Amniotic epithelial cell (primary cell): ENCODE measurements at places on chromosomes 12 and 14.
A peak's percentile ranks its signal among the peaks of the same experiment; 100 is the strongest.

DNA sequence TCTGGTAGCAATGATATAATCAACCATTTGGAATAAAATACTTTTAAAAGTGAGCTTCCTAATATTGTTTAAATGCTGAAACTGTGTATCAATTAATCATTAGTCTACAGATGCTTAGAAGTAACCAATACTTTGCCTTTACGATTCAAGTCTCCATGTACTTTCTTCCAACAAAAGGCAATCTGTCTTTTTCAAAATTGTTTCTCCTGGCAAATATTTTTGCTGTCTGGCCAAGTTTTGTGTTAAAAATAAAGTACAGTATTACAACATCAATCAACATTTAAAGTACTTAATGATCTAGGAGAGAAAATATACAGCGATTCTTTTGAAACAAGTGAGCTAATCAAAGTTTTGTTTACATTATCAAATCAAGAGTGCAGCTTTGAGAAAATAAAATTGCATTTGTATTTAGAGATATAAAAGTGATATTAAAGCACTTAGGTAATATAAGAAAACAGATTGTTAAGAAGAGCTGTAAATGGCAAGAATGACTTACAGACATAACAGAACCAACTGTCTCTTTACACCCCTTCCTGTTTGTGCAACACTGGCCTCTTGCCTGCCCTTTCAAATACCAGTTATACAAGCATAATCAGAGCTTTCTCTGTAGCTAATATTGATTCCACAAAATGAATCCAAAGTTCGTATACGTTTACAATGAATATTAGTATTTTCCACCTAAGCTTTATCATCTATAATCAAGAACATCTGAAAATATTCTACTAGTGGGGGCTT is 38.2 kb upstream of the FBLN5 start:
- no peak for DNase-seq

GRCh38 chr14:71240171-71240570 is 332.9 kb downstream of the PCNX1 start:
- DNase-seq: no peak

GRCh38 chr14:93078870-93079269 is 36.9 kb downstream of the ITPK1 start:
- no peak for DNase-seq

- DNase-seq: peak; percentile 82
Observed at GRCh38 chr14:80215756-80216581, 4.7 kb upstream of the DIO2 start.

DNA sequence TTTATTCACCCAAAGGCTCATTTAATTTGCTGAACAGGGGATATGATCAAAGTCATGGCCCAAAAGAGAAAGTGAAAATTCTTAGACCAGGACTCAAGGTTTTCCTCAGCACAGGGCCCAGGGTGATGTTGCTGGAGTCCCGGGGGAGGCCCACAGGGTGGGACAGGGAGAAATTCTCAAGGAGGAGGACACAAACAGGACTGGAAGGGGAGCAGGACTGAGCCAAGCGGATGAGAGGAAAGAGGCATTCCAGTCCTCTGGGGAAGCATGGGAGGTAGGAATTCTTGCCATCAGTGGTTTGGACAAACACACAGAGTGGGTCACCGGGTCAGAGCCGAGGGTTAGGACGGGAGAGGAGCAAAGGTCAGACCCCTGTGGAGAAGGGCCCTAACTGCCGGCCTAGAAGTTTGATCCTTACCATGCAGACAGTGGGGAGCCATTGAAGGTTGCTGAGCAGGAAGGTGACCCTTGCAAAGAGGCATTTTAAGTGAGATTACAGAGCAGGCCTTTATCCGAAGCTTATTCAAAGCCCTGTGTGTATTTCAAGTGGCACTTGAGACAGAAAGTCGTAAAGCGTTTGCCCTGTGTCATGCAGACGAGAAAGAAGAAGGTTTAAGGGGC is 68.4 kb upstream of the PTGR2 start:
- no peak for DNase-seq

GRCh38 chr12:132597333-132598316 is 12.8 kb downstream of the LRCOL1 start:
- peak; percentile 29 for DNase-seq

- DNase-seq: peak; percentile 86
Observed at GRCh38 chr12:69512820-69513219, 42.6 kb downstream of the FRS2 start.

DNA sequence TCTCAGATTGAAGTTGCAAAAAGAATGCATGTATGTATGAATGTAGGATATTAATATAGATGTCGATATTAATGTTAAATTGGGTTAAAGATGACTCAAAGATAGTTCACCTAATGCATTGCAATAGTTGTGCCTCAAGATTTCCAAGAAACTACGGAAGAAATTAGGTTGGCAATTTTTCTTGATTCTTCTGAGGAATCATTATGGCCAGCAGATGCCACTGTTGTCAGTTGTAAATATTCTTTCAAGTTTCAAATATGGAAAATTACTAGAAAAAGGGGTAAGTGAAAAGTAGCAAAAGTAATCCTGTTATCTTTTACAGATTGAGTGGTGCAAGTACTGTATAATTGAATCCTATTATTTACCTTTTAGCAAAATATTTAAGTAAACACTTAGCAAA is 202.1 kb downstream of the ADAMTS20 start:
- peak; percentile 29 for DNase-seq

DNA sequence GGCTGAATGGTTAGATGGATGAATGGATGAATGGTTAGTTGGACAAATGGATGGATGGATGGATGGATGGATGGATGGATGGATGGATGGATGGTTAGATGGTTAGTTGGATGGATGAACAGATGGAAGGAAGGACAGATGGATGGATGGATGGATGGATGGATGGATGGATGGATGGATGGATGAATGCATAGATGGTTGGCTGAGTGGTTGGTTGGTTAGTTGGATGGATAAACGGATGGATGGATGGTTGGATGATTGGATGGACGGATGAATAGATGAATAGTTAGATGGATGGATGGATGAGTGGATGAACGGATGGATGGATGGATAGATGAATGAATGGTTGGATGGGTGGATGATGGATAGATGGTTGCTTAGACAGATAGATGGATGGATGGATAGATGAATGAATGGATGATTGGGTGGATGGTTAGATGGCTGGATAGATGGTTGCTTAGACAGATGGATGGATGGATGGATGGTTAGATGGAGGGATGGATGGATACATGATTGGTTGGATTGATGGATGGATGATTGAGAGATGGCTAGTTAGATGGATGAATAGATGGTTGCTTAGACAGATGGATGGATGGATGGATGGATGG is 48.8 kb upstream of the HSPB8 start:
- no peak for DNase-seq

GRCh38 chr14:69242311-69243224 is 17.4 kb upstream of the GALNT16 start:
- DNase-seq: peak; percentile 68

GRCh38 chr12:116508145-116509121 is 50.7 kb upstream of the MAP1LC3B2 start:
- no peak for DNase-seq

- peak; percentile 74 for DNase-seq
Observed at GRCh38 chr12:93884794-93885460, 207.8 kb downstream of the CRADD start.

DNA sequence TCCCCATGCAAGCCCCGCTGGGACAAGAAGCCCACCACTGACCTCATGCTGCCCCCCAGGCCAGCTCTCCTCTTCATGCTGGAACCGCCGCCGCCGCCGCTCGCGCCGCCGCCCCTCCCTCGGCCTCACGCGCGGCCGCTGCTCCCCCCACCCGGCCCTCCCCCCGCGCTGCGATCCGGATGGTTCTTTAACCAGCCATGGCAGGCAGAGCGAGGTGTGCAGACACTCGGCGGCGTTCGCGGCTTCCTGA is at the start of gene DCAF5:
Gene DCAF5 (minus strand): TSS at position 218 of the 250 bp plus-strand sequence. CDS start 141 bp downstream, at position 77.
- DNase-seq: no peak

DNA sequence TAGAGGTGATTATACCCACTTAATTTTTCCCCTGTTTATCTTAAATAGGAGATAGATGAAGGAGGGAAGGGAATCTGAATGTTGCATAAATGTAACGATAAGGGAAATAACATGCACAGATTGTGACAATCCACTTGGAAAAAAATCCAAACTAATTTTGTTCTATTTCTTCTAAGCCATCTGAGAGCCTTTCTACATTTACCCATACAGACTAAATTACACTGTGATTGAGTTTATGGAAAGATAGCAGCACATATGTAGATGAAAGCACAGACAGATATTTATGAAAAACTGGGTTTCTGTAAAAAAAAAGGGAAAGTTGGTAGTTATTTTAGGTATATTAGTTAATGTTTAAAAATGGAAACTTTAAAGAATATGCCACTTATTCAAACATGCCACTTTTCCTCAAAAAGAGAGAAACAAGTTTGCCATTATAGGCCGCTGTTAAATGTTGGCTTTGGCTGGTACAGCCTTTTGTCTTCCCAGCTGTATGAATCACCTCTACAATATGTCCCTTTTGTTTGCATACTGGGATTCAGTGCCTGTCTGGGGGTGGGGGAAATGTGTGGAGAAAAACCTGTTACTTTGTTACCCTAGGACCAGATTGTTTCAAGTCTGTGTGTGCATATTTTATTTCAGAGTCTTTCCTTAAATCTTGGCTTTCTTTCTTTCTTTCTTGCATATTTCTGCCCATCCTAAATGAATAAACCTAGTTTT is 470.2 kb upstream of the LMO3 start:
- DNase-seq: no peak

GRCh38 chr14:102150744-102151143 is 11.0 kb downstream of the WDR20 start:
- DNase-seq: no peak

GRCh38 chr12:112555621-112556233 is 137.0 kb downstream of the PTPN11 start:
- DNase-seq: no peak

DNA sequence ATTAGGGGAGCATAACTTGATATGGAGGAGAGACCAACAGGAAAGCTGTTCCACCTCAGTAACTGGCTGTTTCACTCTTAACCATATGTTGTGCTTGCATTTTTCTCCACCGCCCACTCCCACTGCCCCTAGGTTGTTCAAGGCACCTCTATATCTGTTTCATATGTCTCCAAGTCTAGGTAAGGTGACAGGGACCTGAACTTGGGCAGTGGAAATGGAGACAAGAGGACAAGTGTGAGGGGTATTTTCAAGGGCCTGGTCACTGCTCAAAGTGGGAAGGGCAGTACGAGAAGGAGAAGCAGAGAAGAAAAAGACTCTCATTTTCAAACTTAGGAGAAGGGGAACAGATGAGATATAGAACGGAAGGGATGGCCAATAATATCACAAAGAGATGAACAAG is 3.1 kb downstream of the SLC38A1 start:
- DNase-seq: no peak

DNA sequence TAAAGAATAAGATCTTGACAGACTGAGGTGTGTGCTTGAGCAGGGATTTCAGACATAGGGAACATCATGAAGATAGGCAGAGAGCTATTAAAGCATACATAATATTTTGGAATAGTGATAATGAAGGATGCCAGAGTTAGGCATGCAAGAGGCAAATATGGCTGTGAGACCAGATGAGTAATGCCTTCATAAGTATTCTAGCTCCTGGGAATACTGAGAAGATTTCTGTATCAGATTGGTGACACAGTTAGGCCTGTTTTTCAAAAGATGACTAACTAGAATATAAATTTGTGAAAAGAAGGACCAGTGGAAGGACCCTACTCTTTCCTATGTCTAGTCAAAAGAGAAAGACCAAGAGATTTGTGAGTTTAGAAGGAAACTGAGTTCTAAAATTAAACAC is 108.8 kb downstream of the TXNDC16 start:
- DNase-seq: peak; percentile 11

- DNase-seq: no peak
Observed at GRCh38 chr12:47860279-47860841, 40.7 kb upstream of the HDAC7 start.

GRCh38 chr14:76154539-76155126 is 2.9 kb downstream of the GPATCH2L start:
- no peak for DNase-seq

DNA sequence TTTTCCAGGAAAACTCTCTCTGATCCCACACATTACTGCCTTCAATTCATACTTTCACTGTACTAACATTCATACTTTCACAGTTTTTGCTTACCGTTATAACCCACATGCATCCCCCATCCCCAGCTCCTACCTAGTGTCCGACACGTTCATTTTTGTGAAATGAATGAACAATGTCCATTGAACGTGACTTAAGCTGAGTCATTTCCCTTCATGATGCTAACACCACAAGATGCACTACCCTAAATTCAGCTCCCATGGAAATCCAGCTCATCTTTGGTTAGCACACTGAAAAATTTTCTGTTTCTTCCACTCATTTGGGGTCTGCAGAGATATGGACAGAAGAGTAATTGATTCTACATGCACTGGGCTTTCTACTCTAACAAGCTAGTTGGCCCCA is 84.7 kb downstream of the GALNT4 start:
- DNase-seq: no peak

- DNase-seq: peak; percentile 3
Observed at GRCh38 chr12:13570005-13570694, 373.6 kb downstream of the EMP1 start.

- peak; percentile 51 for DNase-seq
Observed at GRCh38 chr12:47775100-47775911, 2.3 kb downstream of the SLC48A1 start.

DNA sequence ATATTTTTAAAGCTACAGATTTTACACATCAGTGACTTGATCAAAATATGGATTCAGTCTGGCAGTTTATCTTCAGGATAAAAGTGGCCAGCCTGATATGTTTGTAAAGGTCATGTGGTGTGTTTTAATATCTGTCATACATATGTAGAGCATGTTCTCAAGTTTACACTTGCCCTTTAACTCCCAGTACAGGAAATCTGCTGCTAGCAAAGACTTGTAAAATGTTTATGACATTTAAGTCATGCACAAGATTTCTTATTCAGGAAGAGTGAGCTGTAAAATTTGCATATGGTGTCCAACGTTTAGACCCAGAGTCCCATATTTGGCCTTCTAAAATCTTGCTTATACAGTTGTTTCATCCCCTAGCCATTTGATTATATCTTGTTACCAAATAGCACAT is 197.5 kb upstream of the FLRT2 start:
- no peak for DNase-seq

GRCh38 chr12:130879212-130879686 is 7.4 kb downstream of the RAN start:
- DNase-seq: no peak

- no peak for DNase-seq
Observed at GRCh38 chr14:70283156-70283555, 76.3 kb downstream of the COX16 start.

- DNase-seq: peak; percentile 96
Observed at GRCh38 chr14:23071244-23071920, 14.1 kb upstream of the CDH24 start.

DNA sequence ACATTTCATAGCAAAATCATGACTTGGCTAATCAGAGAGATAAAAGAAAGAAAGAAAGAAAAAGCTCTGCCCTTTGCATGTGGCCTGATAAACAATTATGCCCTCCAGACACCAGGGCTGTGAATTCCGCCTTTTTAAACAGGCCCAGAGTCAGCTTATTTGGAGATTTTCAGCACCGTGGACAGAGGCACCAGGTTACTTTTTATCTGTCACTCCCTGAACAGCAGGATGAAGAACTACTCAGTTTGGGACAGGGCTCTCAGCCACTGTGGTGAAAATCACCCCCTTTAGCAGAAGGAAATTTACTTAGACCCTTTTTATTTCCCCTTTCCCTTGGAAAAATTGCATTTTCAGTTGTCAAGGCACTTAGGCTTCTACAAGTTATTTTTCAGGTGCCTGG is 359.9 kb downstream of the NRXN3 start:
- peak; percentile 0 for DNase-seq
